ENCODE measurements at places on chromosomes 1 and 21. TPM values are rescaled to one million over a fixed set of nuclear protein-coding genes. Genes with fewer than 3 reads are reported as not detected.

The AJAP1 gene
- not detected for total RNA-seq

GRCh38 chr1:12443151-12443550 is 174.9 kb downstream of the DHRS3 start:
- H3K36me3 ChIP-seq: peaks cover 55% of the 10 kb centered on the region
- H3K4me3 ChIP-seq: no peak overlapping the region
- peaks cover 73% of the 10 kb centered on the region for H3K4me1 ChIP-seq
- no peak for DNase-seq
- H3K27ac ChIP-seq: peak overlapping the region; percentile 1

DNA sequence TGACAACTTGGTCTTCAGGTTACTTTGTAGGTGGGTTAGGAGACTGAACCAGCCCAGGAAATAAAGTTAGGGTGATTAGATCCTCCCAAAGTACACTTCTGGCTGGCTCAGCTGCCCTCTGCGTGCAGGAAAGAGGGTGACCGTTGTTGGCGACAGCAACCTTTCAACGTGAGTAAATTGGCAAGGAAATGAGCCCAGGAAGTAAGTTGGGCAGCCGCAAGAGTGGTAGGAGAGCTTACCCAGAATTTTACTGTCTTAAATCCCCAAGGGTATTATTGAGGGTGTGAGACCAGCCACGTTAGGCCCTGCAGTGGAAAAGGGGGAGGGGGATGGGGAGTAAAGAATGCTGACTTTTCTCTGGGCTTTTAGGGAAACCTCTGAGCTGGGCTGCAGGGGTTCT is 1.6 kb downstream of the TENT5C start:
- peaks cover 13% of the 10 kb centered on the region for H3K27me3 ChIP-seq
- H3K27ac ChIP-seq: peak overlapping the region; percentile 91
- H3K4me1 ChIP-seq: peaks cover 35% of the 10 kb centered on the region
- H3K4me3 ChIP-seq: peak overlapping the region; percentile 94

DNA sequence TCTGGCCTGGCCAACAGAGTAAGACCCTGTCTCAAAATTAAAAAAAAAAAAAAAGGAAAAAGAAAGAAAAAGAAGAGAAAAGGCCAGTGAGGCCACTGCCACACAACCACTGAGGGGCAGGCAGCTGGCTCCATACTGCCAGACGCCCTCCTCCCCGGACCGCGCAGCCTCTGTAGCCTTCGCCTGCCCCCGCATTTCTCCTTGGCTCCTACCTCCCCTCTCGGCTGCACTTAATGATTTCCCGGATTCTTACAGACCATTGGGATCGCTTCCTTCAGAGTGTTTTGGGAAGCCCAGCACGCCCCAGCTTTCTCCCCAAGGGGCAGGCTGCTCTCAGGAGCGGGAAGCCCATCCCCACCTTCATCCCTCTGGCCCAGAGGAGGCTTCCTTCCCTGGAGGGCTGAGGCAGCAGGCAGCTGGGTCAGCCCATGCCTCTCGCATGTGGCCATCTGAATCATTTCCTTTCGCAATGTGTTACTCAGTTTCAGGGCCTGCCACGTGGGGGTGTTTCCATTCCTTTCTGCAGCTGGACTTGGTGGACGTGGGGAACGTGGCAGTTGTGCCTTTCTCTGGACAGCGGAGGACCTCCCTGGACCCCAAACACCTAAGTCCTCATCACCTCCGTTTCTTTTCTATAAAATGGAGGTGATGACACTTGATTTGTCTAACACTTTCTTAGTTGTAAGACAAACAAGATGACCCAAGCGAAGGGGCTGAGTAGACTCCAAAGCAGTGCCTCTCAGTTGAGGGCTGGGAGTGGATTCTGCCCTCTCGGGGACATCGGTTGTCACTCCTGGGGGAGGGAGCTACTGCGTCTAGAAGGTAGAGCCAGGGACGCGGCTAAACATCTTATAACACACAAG is 2.3 kb downstream of the SLC2A5 start:
- no peak overlapping the region for H3K27ac ChIP-seq
- peaks cover 21% of the 10 kb centered on the region for H3K27me3 ChIP-seq
- H3K4me1 ChIP-seq: peaks cover 10% of the 10 kb centered on the region
- H3K4me3 ChIP-seq: no peak overlapping the region

GRCh38 chr1:186689907-186690306 is 9.7 kb upstream of the PTGS2 start:
- H3K27ac ChIP-seq: no peak overlapping the region
- no peaks in the 10 kb centered on the region for H3K27me3 ChIP-seq
- no peak for DNase-seq
- H3K4me3 ChIP-seq: no peak overlapping the region

The PCP4 gene
- total RNA-seq: not detected

DNA sequence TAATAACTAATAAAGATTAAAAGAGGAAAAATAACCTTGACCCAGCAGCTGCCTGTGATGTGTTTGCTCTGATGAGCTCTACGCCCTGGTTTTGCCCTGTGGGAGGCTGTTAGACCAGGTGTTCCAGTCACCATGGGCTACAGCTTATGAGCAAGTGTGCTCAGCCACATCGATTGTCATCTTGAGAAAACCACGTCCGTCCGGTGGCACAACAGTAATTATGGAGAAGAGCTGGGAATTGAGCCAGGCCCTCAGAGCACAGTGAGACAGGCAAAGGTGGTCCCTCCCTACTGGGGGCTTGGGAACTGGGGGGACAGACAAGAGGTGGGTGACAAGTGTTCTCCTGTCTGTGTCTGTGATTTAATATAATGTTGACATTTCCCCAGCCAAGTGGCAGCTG is 420.5 kb downstream of the MATN1 start:
- H3K27me3 ChIP-seq: peaks cover 4% of the 10 kb centered on the region
- H3K4me3 ChIP-seq: no peak overlapping the region
- no peak overlapping the region for H3K27ac ChIP-seq
- no peaks in the 10 kb centered on the region for H3K36me3 ChIP-seq
- no peaks in the 10 kb centered on the region for H3K4me1 ChIP-seq

DNA sequence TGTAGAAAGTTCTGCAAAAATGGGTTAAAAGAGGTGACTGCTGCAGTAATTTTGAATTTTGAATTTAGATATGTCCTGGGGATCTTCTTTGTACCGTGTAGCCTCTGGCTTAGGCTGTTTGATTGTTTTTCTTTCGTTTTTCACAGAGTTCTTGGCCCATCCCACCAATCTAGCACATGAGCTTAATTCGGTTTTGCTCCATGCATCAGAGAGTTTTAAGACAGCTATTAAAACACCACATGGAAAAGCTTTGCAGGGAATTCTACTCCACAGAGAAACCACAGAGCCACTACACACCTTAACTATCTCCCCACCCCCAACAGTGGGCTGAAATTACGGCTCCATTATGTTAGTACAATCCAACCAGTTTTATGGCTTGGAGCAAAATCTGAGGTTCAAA is 25.5 kb downstream of the SPAG17 start:
- no peaks in the 10 kb centered on the region for H3K27me3 ChIP-seq
- no peak overlapping the region for H3K27ac ChIP-seq
- no peak overlapping the region for H3K4me3 ChIP-seq

GRCh38 chr1:208520438-208521099 is 276.4 kb upstream of the PLXNA2 start:
- no peak overlapping the region for H3K4me3 ChIP-seq
- H3K27ac ChIP-seq: no peak overlapping the region
- no peak for DNase-seq
- peaks cover 6% of the 10 kb centered on the region for H3K27me3 ChIP-seq
- no peaks in the 10 kb centered on the region for H3K4me1 ChIP-seq

- peaks cover 6% of the 10 kb centered on the region for H3K27me3 ChIP-seq
- H3K4me3 ChIP-seq: no peak overlapping the region
- DNase-seq: no peak
- H3K4me1 ChIP-seq: no peaks in the 10 kb centered on the region
Observed at GRCh38 chr1:43288058-43288784, 2.8 kb upstream of the C1orf210 start.
